ENCODE measurements at places on chromosomes 5 and 9.

DNA sequence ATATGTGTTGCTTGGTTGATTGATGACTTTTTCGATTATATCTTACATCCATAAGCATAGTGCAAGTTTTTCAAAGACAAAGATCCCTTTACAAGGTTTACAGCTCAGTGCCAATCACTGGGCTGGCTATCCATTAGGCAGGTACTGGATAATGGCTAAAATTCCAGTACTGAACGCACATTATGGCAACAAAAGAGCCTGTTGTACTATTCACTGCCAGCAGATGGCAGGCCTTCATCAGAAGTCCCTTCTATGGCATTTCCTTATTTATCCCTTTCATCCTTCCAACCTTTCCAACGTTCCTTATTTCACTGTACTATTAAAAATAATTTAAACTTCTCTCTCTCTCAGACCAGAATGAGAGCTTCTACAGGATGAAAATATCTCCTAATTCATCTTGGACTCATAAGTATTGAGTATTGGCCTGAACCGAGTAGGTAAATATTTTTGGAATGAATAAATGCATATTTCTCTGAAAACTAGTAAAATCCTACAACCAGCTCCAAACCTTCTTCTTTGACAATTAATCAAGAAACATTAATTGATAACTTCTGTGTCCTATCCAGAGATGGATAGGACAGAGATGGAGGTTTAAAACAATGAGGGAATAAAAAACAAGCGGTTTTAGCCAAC lies 6.7 kb upstream of the WNT8A start:
- DNase-seq, result no peak

GRCh38 chr9:129696944-129697655 lies 31.7 kb downstream of the PRRX2 start:
- DNase-seq, result no peak

GRCh38 chr5:59178071-59178470 lies 595.2 kb downstream of the RAB3C start:
- DNase-seq, result no peak

DNA sequence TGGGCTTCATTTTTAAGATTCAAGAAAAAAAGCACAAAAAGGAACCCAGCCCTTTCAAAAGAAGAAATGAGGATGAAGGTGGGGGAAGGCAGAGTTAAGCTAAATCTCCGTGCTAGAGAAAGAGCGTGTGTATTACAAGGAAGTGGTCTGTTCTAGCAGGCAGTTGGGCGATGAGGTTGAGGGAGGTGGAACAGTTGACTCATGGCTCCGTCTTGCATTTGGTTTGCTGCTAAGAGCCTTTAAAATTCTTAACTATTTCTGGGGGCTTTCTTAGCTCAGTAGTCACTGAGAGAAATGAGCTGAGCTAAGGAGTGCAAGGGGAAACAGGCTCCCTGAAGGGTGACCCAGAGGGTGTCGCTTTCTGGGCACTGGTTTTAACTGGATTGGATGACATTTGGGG lies 117.4 kb downstream of the GCNT1 start:
- DNase-seq, result no peak

DNA sequence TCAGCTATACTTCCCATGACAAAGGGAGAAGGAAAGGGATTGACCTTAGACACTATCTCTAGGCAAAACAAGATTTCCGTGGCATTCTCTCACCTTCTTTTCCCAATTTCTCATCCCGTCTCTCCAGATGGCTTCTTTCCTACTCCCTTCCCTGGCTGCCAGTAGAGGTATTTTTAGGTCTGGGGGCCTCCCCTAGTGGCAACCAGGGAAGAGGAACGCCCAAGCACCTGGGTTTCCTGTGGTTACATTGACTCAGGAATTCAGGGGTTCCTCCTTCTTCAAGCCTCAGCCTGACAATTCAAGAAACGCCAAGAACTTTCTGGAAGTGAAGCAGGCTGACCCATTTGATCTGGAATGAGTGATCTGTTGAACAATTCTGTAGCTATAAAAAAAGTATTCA lies 111.5 kb upstream of the OSMR start:
- DNase-seq, result no peak

GRCh38 chr9:128362774-128363173 lies 8.4 kb upstream of the URM1 start:
- DNase-seq, result no peak

GRCh38 chr5:178058321-178059012 lies 54.9 kb upstream of the N4BP3 start:
- no peak for DNase-seq

GRCh38 chr9:91062281-91062680 lies 260.7 kb downstream of the SYK start:
- no peak for DNase-seq

GRCh38 chr9:135098400-135099105 lies 11.1 kb downstream of the OLFM1 start:
- DNase-seq, result no peak

GRCh38 chr5:138440159-138441073 lies 1.6 kb downstream of the REEP2 start:
- DNase-seq, result no peak

DNA sequence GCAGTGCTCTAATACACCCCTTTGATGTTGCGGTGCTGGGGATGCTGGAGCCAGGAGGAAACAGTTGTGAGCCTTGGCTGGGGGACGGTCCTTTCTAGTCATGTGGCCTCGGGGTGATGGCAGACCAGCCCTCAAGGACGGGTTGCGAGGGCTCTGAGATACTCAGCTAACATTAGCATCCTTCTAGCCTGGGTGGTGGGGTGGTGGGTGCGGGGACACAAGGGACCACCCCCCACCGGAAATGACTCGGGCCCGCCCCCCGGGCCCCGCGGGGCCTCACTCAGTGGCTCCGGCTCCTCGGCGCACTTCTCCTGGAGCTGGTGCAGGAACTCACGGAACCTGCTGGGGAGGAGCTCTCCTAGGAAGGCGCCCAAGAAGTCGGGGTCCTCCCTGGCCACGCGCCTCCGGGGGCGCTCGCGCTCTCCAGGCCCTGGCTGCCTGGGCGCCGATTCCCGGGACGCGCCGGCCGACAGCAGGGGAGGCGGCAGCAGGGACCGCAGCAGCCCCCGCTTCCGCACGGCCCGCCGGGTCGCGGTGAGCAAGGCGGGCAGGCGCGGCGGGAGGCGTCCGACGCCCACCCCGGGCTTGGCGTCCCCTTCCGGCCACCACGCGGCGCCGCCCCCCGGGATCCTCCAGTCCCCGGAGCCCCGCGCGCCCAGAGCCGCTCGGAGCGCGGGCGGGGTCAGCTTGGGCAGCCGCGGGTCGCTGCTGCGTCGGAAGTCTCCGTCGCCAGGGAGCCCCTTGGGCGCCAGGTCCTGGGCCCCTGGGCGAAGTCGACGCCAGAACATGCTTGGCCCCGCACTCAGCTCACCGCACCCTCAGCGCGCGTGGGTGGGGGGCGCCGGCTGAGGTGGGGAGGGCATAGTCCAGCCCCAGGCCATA lies 873 bp downstream of the C9orf50 start:
- DNase-seq, result no peak

- DNase-seq, result no peak
These were observed 69.2 kb upstream of the PPP1R26 start for GRCh38 chr9:135410421-135410820.

DNA sequence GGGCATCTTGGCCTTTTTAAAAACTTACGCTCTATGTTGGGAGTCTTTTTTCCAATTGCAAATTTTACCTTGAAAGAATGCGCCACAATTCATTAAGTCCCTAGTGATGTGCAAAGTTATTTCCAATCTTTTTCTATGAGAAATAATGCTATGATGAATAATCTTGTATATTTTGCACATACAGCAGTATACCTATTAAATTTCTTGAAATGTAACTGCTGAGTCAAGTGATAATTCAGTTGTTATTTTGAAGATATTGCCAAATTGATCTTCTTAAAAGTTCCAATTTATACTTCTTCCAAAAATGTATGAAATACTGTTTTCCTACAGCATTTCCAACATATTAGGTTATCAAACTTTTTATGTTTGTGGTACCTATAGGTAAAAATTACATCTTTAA lies 92.8 kb upstream of the PPP2R2B start:
- no peak for DNase-seq

GRCh38 chr5:167725741-167726140 lies 565.7 kb upstream of the WWC1 start:
- no peak for DNase-seq

DNA sequence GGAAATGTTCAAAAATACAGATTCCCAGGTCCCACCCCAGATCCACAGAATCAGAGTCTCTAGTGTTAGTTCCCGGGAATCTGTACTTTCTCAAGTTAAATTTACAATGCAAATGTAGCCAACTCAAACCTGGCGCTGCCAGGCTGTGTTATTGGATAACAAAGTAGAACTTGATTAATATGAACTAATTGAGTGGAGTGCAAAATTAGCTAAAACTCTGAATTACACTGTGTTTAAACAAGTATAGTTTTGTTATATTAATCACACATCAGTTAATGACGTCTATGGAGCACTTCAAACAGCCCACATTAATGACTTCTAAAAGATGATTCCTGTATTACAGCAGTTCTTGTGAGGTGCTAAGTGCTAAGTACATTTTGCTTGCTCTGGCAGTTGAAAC lies 32.4 kb upstream of the CYFIP2 start:
- DNase-seq, result no peak

- no peak for DNase-seq
These were observed 201.8 kb upstream of the IER5L start for GRCh38 chr9:129379886-129380285.

DNA sequence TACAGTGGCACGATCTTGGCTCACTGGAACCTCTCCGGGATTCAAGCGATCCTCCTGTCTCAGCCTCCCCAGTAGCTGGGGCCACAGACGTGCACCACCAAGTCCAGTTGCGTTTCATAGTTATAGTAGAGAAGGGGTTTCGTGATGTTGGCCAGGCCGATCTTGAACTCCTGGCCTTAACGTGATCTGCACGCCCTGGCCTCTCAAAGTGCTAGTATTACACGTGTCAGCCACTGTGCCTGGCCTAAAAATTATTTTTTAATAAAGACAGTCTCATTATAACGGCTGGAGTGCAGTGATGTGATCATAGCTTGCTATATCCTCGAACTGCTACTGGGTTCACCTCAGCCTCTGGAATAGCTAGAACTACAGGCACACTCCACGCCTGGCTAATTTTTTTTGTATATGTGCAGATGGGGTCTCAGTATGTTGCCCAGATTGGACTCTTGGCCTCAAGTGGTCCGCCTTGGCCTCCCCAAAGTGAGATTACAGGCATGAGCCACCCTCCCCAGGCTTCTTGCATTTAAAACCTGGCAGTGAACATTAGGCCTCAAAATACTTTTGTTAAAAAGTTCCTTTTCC lies 4.4 kb downstream of the NPM1 start:
- DNase-seq, result no peak

- no peak for DNase-seq
These were observed 162.9 kb downstream of the NXNL2 start for GRCh38 chr9:88697764-88698432.

- no peak for DNase-seq
These were observed 6.9 kb downstream of the CCL19 start for GRCh38 chr9:34684145-34684544.

DNA sequence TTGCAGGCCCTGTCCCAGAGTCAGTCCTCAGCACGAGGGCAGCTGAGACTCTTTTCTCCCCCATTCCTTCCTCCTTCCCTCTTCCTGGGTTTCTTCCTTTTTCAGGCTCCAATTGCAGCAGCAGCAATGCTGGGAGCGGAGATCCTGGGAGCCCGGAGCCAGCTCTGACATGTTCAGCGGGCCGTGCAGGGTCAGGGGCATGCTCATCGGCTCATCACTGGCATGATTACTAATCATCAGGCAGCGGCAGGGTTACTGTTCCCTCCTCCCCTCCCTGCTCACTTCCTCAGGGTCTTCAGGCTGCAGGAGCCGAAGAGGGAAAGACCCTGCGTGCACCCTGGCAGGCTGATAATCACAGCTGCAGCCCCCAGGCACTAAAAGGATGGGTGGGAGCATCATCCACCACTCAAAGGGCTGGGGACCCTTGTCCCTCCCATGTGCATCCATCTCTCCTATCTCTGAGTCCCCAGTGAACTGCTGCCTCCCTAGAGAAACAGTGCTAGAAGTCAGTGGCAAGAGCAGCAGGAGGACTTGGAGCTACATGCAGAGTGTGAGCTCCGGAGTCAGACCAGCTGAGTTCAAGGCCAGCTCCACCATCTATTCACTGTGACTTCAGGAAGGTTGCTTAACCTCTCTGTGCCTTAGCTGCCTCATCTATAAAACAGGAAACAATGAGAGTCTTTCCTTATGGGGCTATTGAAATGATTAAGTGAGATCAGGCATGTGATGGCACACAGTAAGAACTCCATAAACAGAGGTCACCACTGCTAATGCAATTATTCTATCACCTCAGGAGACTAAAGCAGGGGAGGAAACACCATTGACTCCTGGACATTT lies 7.8 kb upstream of the KCNIP1 start:
- DNase-seq, result no peak

DNA sequence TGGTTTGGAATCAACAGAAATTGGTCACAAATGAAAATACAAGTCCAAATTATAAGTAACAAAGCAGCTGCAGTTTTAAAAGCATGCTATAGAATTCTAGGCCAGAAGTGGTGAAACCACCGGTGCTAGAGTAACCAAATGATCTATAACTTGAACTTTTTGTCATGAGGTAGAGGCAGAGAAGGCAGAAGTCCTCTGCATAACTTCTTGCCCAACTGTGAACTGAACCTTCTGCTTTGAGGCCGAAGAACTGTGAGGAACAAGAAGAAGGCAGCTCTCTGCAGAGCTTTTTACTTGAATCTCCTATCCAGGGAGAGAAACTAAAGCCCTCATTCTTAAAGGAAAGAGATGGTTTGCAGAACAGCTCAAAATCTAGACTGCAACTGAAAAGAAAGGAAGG lies 36.2 kb upstream of the TENT2 start:
- DNase-seq, result no peak

DNA sequence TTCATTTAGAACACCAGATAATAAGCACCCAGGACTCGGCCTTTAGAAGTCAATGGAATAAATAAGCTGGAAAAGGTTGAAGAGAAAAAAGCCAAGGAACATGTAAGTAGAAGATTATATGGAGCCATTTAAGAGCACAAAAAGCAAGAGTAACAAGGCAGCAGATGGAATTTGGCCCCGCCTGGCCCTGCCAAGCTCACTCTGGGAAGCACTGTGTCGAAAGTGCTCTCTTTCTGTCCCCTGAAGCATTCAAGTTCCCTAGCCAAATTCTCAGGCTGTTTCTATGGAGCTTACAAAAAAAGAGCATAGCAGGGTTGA lies 73.0 kb upstream of the GPR151 start:
- DNase-seq, result no peak

DNA sequence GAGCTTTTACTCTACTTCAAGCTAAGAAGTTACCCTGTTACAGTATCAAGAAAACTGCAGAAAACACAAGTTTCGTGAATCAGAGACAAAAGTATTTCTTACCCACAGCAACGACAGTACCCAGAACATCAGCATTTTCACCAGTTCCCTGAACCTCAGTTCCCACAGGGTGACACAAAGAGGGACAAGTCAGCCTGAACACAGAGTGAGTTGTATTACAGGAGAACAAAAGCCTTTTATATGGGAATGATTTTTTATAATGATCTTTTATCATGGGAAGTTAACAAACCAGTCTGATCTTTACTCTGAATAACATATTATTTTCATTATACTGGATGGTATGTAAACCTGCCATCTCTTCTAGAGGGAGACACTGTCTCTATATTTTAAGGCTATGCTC lies 139.0 kb upstream of the ITGA1 start:
- DNase-seq, result no peak

- no peak for DNase-seq
These were observed 9.1 kb upstream of the ADAM19 start for GRCh38 chr5:157584628-157585027.

All from stimulated activated CD4-positive, alpha-beta T cell treated with anti-CD3 and anti-CD28 coated beads, Interleukin-15, amount 100 ng/mL, for 1 hour (primary cell).